Activated B cell treated with CpG ODN at 0.5 μM for 24 hours (primary cell): ENCODE measurements at places on chromosomes 1 and 21.

DNA sequence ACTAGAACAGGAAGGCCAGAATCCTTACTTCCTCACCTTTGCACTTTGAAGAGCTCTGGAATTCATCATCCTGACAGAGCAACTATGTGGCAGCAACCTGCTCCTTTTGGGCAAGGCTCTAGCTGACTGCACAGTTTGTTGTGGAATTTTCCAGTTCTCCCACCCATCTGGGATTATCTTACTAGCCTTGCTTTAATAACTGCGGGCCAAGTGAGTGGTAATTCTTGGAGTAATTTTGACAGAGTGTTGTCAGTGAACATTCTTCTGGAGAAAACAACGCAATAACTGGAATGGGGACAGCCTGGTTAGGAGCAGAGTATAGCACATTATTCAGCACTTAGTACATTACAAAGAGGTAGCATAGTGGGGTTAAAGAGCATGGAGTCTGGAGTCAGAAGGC is 75.3 kb downstream of the NTMT2 start:
- DNase-seq, result no peak

GRCh38 chr1:47805921-47806361 is 191.2 kb downstream of the TRABD2B start:
- no peak for DNase-seq

GRCh38 chr1:167141963-167142362 is 48.1 kb downstream of the STYXL2 start:
- no peak for DNase-seq

DNA sequence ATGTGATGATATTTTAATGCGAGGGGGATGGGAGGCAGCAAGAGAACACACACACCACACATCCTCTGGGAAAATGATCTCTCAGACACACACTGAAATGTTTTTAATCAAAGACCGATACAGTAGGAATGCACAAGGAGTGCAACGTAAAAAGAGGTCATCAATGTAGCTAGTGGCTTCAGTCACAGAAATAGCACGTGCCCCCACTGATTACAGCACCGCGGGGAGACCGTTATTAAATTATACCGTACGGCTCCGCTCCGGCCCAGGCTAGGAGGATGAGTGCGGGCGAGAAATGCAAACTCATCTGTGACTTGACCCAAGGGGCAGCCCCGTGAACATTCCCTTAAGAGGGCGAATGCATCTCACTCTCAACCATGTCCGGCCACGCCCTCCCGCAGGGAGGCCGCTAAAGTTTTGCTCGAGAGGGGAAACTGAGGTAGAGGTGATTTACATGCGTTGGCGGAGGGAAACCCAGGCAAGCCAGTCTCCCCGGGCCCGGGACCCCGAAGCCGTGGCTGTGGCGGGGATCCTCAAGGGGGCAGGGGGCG is 552 bp downstream of the UBR4 start:
- DNase-seq, result no peak

DNA sequence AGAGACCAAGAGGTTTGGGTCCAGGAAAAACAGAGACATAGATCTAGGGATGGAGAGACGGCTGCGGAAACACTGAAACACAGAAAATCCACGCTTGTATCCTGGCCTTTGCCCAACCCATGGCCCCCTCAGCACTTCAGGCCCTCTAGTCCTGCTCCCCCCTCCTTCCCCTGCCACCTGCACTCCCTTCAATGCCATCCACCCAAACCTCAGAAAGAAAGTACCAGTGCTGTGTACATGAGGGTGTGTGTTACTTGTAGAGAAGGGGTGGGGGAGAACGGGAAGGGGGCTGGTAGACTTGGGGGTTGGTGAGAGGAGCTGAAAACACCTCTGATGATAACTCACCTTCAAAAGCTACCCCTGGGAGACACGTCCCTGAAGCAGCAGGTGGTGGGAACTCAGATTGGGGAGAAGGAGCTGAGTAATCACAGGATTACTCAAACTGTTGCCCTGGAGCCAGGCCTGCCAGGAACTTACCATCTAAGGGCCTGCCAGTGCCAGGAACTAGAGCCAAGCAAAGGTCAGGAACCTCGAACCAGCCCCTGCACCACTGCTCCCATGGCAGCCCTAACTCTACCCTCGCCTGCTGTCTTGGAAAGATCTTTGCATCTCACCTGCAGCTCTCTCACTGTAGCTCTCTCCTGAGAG is 11.5 kb downstream of the RORC start:
- DNase-seq, result no peak

- no peak for DNase-seq
These were observed 46.4 kb upstream of the CSF1 start for GRCh38 chr1:109864047-109864822.

- DNase-seq, result no peak
These were observed 23.9 kb downstream of the GPR161 start for GRCh38 chr1:168112673-168113305.

DNA sequence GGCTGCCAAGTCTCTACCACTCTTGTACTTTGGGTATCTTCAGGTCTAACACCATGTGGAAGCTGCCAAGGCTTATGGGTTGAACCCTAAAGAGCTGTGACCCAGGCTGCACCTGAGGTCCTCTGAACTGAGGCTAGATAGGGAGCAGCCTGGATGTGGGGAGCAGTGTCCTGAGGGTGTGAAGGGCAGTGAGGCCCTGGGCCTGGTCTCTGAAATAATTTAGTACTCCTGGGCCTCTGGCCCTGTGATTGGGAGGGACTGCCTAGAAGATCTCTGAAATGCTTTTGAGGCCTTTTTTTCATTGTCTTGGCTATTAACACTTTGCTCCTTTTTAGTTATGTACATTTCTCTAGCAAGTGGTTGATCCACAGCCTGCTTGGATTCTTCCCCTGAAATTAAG is 847.2 kb upstream of the B3GALT2 start:
- DNase-seq, result no peak

DNA sequence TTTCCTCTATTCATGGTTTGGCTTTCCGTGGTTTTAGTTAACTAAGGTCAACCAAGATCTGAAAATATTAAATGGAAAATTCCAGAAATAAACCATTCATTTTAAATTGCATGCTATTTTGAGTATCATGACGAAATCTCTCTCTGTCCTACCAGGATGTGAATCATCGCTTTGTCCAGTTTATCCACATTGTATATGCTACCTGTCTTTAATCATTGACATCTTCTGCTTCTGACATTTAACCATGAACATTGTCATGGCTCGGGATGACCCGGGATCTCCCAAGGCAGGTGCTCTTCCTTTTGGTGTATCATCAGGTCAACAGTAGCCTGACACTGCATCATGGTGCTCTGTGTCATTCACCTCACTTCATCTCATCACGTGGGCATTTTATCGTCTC is 125.5 kb upstream of the HNRNPU start:
- DNase-seq, result no peak

- no peak for DNase-seq
These were observed 5.6 kb downstream of the NECAP2 start for GRCh38 chr1:16446116-16446515.

DNA sequence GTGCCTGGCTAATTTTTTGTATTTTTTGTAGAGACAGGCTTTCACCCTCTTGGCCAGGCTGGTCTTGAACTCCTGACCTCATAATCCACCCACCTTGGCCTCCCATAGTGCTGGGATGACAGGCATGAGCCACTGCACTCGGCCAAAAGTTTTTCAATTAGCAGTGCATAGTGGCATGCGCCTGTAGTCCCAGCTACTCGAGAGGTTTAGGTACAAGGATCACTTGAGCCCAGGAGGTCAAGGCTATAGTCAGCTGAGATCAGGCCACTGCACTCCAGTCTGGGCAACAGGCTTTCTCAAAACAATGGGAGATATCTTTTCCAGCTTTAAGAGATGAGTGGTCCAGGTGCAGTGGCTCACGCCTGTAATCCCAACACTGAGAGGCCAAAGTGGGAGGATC is 30.8 kb downstream of the DAP3 start:
- DNase-seq, result no peak

- no peak for DNase-seq
These were observed 7.4 kb upstream of the TRIM58 start for GRCh38 chr1:247849616-247850015.

DNA sequence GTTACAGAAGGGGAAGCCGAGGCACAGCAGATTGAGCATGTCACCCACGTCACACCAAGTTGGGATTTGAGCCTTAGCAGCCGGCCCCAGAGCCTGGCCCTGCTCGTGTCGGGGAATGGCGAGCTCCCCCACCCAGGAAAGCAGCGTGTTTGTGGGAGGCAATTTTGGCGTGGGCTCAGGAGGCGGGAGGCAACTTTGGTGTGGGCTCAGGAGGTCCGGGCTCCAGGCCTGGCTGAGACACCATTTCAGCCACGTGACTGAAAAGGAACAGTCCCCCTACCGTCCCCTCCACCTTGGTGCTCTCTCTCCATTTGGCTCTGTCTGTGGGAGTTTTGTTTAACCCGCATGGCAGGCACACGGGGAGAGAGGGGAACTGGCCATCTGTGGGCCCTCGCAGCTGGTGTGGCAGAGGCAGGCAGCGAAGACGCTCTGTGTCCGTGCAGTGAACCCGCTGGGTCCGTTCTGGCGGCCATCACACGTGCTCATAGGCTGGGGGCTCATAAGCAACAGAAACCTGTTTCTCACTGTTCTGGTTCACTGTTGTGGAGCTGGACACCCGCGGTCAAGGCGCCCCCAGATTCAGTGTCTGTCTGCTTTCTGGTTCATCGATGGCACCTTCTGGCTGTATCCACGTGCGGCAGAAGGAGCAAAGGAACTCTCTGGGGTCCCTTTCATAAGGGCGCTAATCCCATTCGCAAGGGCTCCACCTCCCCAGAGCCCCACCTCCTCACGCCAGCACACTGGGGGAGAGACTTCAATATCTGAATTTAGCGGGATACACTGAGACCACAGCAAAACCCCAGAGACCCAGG is 110.2 kb downstream of the CRYAA start:
- DNase-seq, result no peak

DNA sequence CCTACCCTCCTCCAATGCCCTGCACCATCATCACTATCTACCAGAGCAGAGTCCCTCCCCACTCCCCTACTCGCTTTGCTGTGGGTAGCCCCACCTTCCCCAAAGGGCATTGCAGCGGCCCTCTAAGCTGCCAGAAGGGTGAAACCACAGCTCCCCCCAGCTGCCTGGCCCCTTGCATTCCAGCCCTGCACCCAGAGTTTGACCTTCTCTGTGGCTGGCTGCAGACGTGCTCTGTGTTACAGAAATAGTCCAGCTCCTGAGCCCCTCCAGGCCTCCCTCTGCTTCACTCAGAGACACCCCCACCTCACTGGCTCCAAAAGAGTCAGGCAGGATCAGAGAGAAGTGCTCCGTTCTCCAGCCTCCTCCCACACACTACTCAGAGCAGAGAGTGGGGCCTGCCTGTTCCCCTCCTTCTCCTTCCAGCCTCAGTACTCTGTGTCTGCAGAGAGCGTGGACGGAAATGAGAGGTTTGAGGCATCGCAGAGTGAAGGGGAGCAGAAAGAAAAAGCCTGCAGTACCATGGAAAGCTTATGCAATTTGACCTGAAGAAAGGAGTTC is 63.2 kb downstream of the PLEKHA6 start:
- DNase-seq, result no peak

DNA sequence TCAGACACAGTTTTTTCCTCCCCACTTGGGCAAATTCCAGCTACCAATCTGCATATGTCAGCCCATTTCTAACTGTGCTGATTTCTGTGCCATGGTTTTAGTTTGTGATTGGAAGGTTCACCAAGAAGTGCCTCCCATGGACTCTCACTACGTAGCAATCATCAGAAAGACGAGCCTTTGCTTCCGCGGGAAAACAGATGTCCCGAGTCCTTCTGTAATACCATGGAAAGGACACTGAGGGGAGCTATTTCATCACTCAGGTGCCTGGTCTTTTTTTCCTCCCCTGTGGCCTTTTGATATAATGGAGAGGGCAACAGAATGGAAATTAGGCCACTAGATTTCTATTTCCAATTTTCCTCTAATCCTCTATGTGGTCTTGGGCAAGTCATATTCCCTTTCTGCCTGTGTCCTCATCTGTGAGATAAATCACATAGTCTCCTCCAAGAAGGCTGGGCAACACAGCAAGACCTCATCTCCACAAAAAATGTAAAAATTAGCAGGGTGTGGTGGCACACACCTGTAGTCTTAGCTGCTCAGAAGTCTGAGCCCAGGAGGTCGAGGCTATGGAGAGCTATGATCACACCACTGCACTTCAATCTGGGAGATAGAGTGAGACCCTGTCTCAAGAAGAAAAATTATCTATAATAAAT is 24.8 kb downstream of the LEMD1 start:
- DNase-seq, result no peak
